CD14-positive monocyte (primary cell): ENCODE measurements at places on chromosomes 2 and 18.

DNA sequence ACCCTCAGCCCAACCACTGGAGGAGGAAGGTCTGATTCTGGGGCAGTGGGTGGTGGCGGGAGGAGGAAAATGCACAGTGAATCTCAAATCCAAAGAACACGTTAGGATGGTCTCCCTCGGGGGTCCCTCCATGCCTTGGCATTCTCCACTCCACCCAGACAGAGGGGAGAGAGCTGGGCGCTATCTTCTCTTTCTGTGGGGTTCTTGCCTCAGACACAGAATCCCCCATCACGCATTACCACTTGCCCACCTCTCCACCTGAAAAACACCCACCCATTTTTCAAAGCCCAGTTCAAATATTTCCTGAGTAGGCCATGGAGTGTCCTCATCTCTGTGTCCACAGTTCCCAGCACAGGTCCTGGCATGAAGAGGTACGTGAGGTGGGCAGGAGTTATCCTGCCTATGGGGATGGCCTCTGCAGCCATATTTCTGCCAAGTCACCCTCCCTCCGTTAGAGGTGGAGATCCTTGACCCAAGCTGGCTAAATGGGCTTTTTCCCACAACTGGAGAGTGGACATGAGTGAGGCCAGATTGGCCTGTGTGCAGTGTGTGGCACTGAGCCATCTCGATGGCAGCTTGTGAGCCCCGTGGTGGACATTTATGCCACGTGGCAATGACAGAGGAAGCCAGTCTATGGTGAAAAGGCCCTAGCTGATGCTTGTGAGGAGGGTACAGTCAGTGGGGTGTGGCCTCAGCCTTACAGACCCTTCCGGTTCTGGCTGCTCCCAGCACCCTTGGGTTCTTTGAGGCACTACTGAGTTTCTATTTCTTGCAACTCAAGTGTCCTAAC lies 9.5 kb upstream of the TEX261 start:
- H3K4me1 ChIP-seq: peaks cover 14% of the 10 kb centered on the region
- H3K27me3 ChIP-seq: no peaks in the 10 kb centered on the region
- H3K36me3 ChIP-seq: no peaks in the 10 kb centered on the region
- no peak overlapping the region for H3K27ac ChIP-seq
- H3K4me3 ChIP-seq: no peak overlapping the region
- no peak for DNase-seq

DNA sequence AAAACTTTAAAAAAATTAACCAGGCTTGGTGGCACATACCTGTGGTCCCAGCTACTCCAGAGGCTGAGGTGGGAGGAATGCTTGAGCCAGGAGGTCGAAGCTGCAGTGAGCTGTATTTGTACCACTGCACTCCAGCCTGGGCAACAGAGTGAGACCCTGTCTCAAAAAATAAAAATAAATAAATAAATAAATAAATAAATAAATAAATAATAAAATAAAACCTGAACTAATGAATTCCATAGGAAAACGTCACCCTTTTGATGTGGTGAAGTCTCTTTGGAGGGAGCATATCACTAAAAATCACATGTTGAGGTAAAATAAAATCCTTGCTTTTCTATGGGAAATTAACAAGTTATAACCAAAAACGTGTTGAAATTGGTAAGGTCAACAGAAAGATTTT lies 29.6 kb upstream of the ITGAV start:
- H3K36me3 ChIP-seq: no peaks in the 10 kb centered on the region
- H3K4me3 ChIP-seq: no peak overlapping the region
- DNase-seq: no peak
- H3K4me1 ChIP-seq: no peaks in the 10 kb centered on the region
- no peaks in the 10 kb centered on the region for H3K27me3 ChIP-seq
- H3K27ac ChIP-seq: no peak overlapping the region

DNA sequence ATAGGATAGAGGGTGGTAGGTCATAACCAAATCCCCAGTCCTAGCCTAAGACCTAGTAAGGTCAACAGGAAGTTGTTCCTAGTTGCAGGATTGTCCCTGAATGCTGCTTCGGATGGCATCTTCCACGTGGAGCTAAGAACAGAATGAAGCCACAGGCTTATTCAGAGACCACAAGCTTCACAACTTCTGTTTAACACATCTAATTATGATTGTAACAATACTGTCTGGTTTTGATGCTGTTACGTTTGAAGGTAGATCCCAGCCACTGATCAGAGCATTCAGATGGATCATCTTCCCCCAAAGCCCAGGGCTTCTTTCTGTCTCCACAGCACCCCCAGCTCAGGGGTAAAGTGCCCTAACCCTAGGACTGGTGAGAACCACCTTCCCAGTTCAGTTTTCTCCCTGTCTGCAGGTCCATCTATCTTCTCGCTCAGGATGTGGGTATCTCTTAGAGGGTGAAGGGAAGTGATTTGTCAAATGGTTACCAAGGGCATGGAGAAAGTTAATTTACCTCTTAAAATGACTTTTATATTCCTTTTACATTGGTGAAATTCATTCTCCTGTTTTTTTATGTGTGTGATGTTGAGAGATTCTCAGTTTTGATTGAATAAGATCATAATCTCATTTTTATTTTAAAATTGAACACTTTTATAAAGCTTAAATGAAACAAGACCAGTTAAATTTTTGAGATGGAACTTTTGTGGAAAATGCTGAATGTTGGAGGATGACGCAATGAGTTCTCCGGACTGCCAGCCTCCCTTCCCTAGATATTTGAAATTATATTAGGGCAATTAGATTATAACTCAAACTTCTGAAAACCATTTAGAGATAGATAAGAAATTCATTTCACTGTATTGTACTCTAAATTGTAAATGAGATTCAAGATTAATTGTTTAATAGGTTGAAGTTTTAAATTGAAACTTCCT lies 66.5 kb downstream of the RHBDD1 start:
- no peak for DNase-seq
- H3K27me3 ChIP-seq: no peaks in the 10 kb centered on the region
- H3K27ac ChIP-seq: no peak overlapping the region
- no peak overlapping the region for H3K4me3 ChIP-seq
- H3K36me3 ChIP-seq: no peaks in the 10 kb centered on the region
- H3K4me1 ChIP-seq: no peaks in the 10 kb centered on the region

DNA sequence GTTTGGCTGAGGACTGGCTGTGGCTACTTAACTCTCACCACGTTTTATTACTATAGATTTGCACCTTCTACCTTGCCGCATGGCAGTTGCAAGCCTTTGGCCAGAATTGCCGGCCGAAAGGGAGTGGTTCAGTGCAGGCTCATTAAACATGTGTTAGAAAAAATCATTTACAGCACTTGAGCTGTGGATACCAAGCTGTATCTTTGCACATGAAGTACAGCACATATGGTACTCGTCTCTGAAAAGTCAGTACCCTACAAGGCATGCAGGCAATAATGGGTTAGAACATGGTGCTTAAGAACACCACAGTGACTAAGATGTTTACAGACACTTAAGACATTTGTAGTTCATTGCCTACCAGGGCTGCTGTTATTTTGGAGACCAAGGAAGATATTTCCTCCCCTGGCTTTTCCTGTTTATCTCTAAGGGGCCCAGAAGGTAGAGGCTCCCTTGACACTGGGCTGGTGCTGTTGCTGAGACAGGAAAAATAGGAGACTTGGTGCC lies 103.1 kb downstream of the ZNF532 start:
- H3K36me3 ChIP-seq: no peaks in the 10 kb centered on the region
- DNase-seq: no peak
- H3K27ac ChIP-seq: no peak overlapping the region
- H3K27me3 ChIP-seq: no peaks in the 10 kb centered on the region
